Activated T-helper 2 cell treated with anti-CD3 and anti-CD28 coated beads, Interferon-gamma antibody, Interleukin-2, Interleukin-4, amounts not matched to agents 10 μg/mL and 5 μg/mL and 100 μg/mL, durations not matched to agents 14 hours and 24 hours and 36 hours (primary cell): ENCODE measurements at places on chromosomes 13 and 19.

GRCh38 chr19:33283589-33283988 is 18.7 kb downstream of the CEBPA start:
- no peak overlapping the region for H3K4me3 ChIP-seq
- peaks cover 14% of the 10 kb centered on the region for H3K4me1 ChIP-seq
- no peak for DNase-seq
- H3K36me3 ChIP-seq: peaks cover 6% of the 10 kb centered on the region

DNA sequence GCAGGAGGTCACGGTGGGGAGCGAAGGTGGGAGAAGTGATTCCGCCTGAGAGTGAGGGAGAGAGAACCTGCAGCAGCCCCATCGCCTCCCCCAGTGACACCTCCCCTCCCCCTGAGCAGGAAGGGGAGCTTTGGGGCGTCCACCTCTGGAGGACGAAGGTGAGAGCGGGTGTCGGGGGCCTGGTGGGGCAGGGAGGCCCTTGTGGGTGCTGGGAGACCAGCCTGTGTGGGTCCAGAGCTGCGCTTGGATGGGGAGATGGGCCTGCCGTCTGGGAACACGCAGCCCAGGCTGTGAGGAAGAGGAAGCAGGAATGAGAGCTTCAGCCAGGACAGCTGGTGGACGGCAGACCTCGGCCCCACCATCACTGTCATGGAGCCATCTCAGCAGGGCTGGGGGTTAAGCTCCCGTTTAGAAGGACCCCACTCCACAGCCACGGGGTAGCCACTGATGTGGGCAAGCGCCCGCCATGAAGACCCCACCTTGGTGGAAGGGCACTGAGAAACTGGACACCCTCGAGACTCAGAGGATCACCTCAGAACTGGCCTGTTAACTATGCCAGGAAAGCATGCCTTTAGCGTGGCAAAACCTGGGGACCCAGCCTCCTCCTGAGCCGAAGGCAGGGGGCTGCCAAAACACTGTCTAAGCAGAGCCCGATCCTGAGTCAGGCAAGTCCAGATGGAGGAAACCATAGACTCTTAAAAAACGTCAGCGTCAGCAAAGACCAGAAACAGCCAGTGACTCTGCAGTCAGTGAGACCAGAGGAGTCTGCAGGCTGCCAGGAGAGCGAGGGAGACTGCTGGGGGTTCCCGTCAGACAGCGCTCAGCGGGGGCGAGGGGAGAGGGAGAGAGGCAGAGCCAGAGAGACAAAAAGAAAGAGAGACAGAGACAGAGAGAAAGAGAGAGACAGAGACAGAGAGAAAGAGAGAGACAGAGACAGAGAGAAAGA is 6.4 kb upstream of the PROZ start:
- H3K4me3 ChIP-seq: peak overlapping the region; percentile 80
- H3K27me3 ChIP-seq: peaks cover 28% of the 10 kb centered on the region
- H3K36me3 ChIP-seq: peaks cover 9% of the 10 kb centered on the region
- no peak for DNase-seq
- peaks cover 14% of the 10 kb centered on the region for H3K4me1 ChIP-seq
- no peak overlapping the region for H3K27ac ChIP-seq

DNA sequence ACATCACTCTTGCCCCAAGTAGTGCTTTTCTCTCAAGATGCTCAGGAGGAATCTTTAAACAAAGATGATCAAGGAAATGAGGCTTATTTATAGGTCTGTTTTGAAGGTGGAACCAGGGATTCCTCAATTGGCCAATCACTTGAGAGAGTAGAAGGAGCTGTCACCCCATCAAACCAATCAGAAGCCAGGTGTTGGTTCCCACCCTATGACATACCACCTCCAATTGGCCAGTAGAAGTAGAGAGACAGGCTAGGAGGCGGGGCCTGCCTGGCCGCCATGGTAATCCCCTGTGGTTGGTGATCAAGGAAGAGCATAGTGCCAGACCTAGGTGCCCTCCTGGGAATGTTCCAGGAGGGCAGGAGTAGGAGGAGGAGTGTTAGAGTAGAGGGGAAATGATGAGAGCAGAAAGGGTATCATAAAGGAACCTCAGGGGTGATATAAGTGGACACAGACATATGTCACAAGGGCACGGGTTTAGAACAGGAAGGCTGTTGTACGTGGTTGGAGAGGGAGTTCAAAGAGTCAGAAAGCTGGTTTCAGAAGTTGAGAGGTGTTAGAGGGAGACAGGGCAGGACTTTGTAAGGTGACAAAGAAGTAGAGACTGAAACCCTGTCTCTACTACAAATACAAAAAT is 10.5 kb downstream of the PMIS2 start:
- H3K4me3 ChIP-seq: no peak overlapping the region
- H3K4me1 ChIP-seq: peaks cover 6% of the 10 kb centered on the region

GRCh38 chr13:49214917-49215376 is 5.2 kb upstream of the MLNR start:
- H3K4me3 ChIP-seq: no peak overlapping the region
- H3K27me3 ChIP-seq: peaks cover 26% of the 10 kb centered on the region
- H3K4me1 ChIP-seq: peaks cover 10% of the 10 kb centered on the region
- no peak overlapping the region for H3K27ac ChIP-seq

GRCh38 chr19:33052352-33052972 is 12.2 kb downstream of the RHPN2 start:
- DNase-seq: no peak
- H3K36me3 ChIP-seq: no peaks in the 10 kb centered on the region
- no peak overlapping the region for H3K4me3 ChIP-seq
- H3K27me3 ChIP-seq: no peaks in the 10 kb centered on the region
- H3K27ac ChIP-seq: no peak overlapping the region

DNA sequence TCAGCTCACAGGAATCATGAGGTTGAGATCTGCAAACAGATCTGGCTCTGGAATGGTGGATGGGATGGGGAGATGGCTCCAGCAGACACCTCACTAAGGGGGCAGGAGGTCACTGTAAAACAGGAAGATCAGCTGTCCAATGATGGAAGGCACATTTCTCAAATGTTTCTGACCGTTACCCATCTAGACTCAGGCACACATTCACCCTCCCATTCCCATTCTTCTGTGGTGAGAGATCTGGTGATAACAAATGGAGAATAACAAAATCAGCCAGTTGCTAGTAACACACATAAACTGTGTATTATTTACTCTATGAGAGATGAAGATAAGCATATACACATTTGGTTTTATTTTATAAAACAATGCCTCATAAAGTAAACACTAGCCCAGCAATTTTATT is 235.9 kb downstream of the TSHZ3 start:
- no peak for DNase-seq
- no peaks in the 10 kb centered on the region for H3K36me3 ChIP-seq
- H3K27me3 ChIP-seq: no peaks in the 10 kb centered on the region

DNA sequence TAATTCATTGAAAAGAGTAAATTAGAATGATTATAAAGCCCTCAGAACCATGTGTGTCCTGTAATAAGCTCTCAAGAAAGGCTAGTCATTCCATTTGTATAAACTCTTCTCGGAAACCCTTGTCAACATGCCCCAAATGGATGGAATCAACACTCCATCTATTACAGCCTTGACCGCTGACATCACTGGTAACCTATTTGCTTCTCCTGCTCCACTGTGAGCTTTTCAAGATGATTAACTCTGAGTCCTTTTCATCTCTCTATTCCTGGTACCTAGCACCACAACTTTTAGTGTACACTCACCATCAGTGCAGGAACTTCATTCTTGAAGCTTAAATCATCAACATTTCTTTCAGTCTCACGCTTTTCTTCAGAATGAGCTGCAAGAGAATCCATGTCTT is 612.0 kb downstream of the DCT start:
- no peak overlapping the region for H3K27ac ChIP-seq
- H3K4me1 ChIP-seq: no peaks in the 10 kb centered on the region
- no peak for DNase-seq
- H3K36me3 ChIP-seq: no peaks in the 10 kb centered on the region

DNA sequence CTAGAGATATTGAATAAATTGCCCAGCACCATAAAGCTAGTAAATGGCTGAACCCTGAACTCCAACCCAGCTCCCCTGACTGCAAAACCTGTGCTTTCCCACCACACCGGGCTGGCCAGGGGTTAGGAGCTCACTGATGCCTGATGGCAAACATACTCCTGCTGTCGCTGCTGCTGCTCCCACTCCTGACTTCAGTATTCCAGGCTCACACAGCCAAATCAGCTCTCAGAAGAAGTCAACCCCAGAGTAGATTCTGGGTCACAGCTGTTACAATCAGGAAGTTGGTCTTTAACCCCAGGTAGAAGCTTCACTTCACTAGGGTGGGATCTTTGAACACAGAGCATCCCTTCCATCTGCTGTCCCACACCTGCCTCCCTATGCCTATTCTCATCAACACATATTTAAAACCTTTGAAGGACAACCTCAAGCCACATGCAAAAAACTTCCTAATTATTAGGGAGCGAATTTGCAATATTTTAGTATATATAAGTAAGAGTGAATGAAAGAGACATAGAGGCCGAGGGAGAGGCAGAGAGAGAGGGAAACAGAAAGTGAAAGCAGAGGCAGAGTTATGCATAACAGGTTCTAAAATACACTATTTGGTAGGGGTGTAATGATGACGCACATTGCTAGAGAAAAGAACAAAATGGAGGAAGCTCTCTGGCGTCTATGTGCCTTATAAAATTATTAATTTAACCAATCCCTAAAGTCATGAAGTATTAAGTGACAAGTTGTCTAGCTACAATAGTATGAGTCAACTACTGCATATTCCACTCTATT is 99.4 kb upstream of the SERP2 start:
- peaks cover 21% of the 10 kb centered on the region for H3K27me3 ChIP-seq
- H3K4me1 ChIP-seq: peaks cover 30% of the 10 kb centered on the region
- H3K27ac ChIP-seq: peak overlapping the region; percentile 73
- H3K4me3 ChIP-seq: peak overlapping the region; percentile 46
- peaks cover 12% of the 10 kb centered on the region for H3K36me3 ChIP-seq

DNA sequence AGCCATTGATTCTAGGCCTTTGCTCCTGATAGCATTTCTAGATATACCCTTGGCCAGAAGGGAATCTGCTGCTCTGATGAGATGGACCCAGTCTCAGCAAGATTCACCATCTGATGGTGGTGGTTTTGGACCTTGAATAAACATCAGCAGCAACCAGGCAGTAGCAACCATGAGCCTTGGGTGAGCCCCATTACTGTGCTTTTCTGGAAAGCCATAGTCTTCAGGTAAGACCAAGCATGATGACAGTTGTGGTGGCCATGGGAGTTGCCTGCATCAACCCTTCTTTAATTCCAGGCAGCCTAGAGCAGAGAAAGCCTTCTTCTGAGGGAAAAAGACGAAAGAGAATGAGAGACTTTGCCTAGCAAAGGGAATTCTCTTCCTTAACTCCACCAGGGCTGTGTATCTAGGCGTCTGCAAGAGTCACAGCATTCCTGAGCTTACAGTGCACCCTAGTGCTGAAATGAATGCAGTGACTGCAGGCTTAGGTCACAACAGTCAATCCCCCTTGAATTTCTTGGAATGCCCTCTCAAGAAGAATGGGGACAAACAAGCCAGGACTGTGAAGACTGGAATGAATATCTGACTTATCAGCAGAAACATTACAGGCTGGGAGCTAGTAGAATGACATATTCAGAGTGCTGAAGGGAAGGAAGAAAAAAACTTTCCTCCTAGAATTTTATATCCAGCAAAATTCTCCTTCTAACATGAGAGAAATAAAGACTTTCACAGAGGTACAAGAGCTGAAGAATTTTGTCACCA is 942.4 kb upstream of the PCDH20 start:
- H3K27ac ChIP-seq: no peak overlapping the region
- DNase-seq: no peak
- H3K36me3 ChIP-seq: no peaks in the 10 kb centered on the region
- H3K4me1 ChIP-seq: no peaks in the 10 kb centered on the region
- no peaks in the 10 kb centered on the region for H3K27me3 ChIP-seq
- no peak overlapping the region for H3K4me3 ChIP-seq

GRCh38 chr13:83943530-83944279 is 61.4 kb upstream of the SLITRK1 start:
- DNase-seq: no peak
- no peaks in the 10 kb centered on the region for H3K4me1 ChIP-seq
- no peak overlapping the region for H3K4me3 ChIP-seq
- H3K36me3 ChIP-seq: no peaks in the 10 kb centered on the region
- no peaks in the 10 kb centered on the region for H3K27me3 ChIP-seq

- no peak overlapping the region for H3K27ac ChIP-seq
- DNase-seq: no peak
- H3K27me3 ChIP-seq: peaks cover 11% of the 10 kb centered on the region
- no peak overlapping the region for H3K4me3 ChIP-seq
Observed at GRCh38 chr19:39004403-39004802, 27.9 kb downstream of the FBXO27 start.

GRCh38 chr19:30717381-30717780 is 345.2 kb downstream of the ZNF536 start:
- H3K27ac ChIP-seq: no peak overlapping the region
- DNase-seq: no peak
- H3K4me3 ChIP-seq: no peak overlapping the region
- peaks cover 4% of the 10 kb centered on the region for H3K4me1 ChIP-seq
- H3K36me3 ChIP-seq: no peaks in the 10 kb centered on the region

DNA sequence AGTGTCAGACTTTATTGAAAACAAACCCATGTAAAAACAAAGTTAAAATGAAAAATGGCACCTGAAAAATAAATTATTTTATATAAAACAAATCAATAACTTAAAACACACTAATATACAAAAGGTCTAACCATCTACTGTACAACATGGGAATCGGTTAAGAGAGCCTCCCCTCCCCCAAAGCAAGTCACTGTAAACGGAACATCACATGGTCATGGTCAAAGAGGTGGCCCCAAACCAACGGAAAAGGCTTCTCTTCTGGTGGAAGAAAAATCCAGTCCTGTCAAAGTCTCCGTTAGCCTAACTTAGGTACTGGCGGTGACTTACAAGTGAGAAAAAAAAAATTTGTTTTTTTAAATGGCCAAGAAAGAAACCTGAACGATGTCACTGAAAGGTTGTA is 15.7 kb upstream of the TIMM44 start:
- H3K36me3 ChIP-seq: peaks cover 29% of the 10 kb centered on the region
- no peaks in the 10 kb centered on the region for H3K4me1 ChIP-seq
- H3K27me3 ChIP-seq: no peaks in the 10 kb centered on the region
- no peak overlapping the region for H3K27ac ChIP-seq

DNA sequence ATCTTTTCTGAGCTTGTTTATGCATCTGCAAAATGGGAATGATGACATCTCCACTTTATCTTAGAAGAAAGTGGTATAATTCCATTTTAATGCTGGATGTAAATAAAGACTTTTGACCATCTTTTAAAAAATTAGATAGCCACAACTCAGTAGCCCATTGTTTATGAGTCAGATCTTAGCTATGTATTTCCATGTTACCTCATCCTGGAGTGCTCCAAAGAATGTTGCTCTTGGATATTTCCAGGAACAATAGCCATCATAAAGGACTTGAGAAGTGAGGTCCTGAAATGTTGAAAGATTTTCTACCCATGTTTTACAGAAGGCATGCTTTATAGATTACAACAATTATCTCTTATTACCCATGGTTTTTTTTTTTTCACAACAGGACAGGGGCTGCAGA is 229.3 kb upstream of the EDNRB start:
- H3K4me1 ChIP-seq: no peaks in the 10 kb centered on the region
- no peaks in the 10 kb centered on the region for H3K36me3 ChIP-seq
- no peak overlapping the region for H3K27ac ChIP-seq
- H3K27me3 ChIP-seq: no peaks in the 10 kb centered on the region
- no peak overlapping the region for H3K4me3 ChIP-seq
